ENCODE measurements at places on chromosomes 3 and 15.

DNA sequence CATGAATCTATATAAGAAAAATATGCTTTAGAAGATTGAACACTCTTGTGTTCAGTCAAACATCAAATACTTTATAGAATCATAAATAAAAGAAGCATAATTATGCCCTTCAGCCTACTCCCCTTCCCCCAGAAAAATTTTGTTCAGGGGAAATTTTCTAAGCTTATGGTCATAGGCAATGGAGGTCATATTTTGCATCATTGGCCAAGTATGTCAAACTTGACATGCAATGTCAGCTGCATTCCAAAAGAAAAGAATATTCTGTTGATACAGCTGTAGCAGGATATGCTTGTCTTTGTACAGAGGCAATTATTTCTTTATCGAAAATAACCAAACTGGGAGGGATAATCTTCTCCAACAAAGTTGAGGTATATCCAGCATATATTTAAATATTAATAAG, 328.2 kb downstream of the ZIC1 start:
- DNase-seq = peak; percentile 3

DNA sequence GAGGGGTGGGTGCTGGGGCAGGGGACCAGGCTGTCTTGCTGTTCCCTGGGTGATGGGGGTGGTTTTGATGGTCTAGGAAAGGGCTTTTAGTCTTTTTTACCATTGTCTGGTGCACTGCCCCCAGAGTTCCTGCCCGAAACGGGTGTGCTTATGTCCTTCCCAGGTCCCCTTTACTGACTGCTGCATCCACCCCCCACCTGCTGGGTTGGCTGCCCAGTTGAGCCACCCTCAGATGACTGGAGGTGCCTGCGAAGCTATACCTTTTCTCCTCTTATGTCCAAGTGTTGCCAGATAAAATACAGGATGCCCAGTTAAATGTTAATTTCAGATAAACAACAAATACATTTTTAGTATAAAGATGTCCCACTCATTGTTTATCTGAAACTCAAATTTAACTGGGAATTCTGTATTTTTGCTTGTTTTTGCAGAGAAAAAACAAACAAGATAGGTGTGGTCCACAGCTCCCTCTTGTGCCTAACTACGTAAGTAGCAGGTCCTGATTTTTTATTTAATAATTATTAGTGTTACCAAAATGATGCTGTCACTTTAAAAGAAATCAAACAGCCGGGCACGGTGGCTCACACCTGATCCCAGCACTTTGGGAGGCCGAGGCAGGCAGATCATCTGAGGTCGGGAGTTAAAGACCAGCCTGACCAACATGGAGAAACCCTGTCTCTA, 6.1 kb upstream of the RPP14 start:
- DNase-seq = no peak

DNA sequence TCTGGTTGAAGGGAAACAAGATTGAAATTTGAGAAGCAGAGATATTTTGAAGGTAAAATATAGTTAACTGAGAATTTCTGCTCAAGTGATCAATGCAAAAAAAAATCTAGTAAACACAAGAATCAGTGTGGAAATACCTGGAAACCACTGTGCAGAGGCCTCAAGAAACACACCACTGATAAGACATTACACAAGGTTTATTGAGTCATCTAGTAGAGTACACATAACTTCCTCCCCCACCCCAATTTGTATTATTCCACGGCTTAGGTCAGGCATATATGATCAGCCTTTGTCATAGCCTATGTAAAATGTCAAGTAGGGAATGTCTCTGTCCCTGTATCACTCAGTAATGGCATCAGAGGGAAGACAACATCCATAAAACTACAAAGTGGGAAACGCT, 447.8 kb upstream of the BCHE start:
- DNase-seq = peak; percentile 67

- no peak for DNase-seq
Measured at GRCh38 chr3:120052225-120052624, 42.0 kb downstream of the GSK3B start.

- DNase-seq = no peak
Measured at GRCh38 chr3:141302364-141303141, 65.8 kb upstream of the ZBTB38 start.

All from NCI-H226 (cell line).